ENCODE measurements at places on chromosomes 3 and 15.
A peak's percentile ranks its signal among the peaks of the same experiment; 100 is the strongest.

DNA sequence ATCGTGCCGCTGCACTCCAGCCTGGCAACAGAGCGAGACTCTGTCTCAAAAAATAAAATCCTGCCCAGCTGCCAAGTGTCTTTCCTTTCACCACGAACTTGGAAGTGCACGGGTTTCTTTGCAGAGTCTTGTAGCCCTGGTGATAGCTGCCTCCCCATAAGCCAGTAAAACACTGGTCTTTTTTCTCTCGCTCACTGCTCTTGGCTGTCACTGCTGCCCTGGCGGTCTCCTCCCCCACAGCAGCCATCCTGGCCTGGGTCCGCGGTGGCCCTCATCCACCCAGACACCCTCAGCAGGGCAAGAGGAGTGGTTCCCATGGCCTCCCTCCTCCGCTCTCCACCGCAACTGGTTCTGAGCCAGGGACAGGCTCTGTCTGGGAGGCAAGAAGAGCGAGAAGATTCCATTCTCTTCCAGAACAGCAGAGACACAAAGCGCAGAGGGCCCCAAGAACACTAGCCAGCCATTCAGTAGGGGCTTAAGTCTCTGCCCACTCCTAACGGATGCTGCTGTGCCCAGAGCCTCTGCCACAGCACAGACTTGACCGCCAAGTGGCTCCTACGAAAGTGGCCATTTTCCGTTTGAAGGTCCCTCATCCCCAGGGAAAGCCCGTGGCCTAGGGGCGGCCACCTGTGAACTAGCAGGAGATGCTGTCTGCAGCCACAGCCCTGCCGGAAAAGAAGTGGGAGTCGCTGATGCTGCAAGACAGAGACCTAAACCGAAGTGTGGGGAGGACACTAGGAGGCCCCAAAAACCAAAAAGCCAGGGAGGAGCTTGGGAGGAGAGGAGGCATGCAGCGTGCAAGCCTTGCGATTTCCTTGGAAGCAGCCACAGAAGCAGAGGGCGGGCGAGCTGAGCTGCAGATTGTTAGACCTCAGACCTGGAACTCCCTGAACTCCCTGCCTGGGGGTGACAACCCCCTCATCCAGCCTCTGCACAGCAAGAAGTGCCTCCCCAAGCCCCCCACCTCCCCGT is 44.1 kb downstream of the KLHL25 start:
- no peak for DNase-seq

- DNase-seq = no peak
These were observed 160.7 kb downstream of the FHIT start for GRCh38 chr3:61090389-61091169.

DNA sequence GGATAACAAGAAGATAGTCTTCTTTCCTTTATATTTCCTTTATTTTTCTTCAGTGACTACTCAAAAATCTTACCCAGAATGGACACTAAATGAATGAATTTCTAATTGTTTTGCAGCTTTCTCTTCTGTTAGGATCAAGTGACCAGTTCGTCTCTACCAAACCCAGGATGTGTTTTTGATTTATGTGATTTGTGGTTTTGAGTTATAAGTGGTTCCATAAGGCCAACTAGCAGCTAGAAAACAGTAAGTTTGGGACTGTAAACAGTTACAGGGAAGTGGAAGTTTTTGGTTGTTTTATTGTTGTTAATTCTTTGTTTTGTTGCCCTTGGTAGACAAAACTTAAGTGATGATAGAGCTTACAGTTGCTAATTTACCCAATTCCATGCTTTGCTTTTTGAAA is 456.5 kb downstream of the IL5RA start:
- DNase-seq = no peak

DNA sequence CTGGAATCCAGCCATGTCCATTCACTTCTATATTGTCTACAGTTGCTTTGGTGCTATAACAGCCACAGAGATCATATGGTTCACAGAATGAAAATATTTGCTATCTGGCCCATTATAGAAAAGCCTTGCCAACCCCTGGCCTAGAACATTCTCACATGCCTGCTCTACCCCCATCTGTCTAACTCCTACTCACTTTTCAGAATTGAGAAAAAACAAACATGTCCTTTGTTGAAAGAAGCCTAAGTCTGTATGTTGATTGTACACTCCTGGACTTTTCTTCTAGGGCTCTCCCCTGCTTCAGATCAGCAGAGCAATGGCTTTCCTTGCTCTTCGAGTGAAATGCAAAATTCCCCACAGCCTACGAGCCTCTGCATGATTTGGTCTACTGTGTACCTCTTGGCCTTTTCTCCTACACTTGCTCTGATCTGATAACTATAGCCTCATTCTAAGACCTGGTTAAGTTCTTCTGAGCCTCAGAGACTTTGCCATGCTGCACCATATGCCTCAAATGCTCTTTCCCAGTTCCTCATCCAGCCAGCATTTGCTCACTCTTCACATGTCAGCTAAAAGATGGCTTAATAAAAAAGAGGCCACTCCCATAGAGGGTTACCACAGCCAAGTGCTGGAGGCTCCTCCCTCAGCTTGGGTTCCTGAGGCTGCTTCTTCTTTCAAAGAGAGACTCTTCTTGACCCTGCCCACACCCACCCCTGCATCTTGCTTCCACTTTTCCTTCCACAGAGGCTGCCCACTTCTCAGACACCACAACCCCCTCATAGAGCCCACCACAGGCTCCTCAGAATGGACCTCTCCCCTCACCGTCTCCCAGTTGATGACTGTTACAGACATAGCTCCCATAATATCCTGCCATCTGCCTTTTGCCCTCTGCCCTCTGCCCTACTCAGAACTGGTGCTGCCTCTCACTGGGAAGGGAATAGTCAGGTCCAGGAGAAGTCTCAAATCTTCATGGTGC is 22.9 kb upstream of the DCLK3 start:
- DNase-seq = no peak

DNA sequence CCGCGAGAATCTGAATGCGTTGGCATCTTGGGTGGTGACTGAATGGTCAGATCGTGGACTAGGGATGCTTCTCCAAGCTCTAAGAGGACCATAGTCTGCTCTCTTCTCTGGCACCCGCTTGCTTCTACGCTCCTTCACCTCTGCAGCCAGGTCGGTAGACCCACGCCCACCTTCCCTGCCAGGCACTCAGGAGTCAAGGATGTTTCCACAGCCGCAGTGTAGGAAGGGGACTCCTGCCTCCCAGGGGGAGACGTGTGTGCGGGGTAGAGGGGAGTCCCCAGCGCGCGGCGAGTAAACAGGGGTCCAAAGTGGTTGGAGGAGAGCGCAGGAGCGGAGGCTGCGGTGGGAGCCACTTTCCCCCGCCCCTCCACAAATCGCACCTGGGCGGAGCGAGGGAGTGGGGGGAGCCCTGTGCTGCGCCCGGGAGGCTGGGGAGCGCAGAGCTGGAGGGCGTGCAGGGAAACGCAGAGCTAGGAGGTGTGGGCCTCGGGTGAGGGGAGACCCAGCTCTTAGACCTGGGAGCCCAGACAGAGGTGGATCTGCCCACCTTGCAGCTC is 1.7 kb downstream of the LRRC3B start:
- no peak for DNase-seq

DNA sequence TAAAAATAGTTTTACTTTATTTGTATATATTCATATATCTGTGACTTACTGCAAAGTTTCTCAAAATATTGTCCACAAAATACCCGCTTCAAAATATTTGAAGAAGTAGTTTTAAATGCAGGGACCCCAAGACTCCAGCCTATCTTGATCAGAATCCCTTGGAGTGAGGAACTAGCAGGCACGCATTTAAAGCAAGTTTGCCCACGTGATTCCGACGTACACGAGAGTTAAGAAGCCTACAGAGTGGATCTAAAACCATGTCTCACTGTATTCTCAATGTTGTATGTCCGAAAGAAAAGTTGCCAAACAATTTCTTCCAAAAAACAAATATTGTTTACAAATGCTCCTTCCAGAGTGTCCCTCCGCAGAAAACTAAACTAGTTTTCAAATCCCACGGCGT is 1.7 kb downstream of the GABRB3 start:
- no peak for DNase-seq

DNA sequence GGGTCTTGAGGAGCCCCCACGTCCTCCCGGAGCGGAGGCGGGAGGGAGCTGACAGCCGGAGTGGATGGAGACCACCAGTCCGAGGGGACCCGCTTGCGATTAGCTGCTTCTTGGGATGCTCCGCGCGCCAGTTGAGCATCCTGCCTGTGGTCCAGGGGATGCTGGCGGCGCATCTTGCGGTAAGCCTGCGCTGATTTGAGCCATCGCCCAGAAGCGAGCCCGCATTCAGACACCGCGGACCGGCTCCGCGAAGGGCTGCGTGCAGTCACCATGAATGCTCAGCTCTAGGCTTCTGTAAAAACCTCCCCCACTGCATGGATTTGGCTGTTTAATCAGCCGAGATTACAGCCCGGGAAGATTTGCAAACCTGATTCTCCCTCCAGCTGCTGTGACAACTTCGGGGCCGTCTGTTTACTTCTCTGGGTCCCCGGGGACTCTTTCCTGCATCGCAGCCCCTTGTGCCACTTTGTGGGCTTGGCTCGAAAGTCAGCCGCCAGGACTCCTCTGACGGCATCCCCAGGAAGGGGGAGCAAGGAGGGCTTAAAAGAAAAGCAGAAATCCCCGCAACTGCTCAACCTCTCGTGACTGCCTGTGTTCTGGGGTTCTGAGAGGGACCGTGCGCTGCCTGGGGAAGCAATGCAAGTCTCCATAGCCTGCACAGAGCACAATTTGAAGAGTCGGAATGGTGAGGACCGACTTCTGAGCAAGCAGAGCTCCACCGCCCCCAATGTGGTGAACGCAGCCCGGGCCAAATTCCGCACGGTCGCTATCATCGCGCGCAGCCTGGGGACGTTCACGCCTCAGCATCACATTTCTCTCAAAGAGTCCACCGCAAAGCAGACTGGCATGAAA is 171.1 kb downstream of the KCNAB1 start:
- DNase-seq = peak; percentile 18

DNA sequence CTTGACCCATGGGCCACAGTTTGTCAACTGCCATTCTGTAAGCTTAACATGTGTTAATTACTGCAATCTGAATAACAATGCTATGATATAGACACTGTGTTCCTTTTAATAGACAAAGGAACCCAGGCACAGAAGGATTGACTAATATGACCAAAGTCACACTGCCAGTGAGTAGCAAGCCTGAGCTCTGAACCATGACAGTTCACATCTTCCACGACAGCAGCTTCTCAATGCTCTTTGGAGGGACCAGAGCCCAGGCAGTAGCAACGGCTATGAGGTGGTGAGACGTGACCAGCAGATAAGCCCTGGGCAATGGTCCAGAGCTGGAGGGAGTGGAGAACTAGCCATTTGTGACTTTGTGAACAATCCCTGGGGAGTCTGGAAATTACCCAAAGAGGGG is 19.4 kb downstream of the CA12 start:
- DNase-seq = no peak

DNA sequence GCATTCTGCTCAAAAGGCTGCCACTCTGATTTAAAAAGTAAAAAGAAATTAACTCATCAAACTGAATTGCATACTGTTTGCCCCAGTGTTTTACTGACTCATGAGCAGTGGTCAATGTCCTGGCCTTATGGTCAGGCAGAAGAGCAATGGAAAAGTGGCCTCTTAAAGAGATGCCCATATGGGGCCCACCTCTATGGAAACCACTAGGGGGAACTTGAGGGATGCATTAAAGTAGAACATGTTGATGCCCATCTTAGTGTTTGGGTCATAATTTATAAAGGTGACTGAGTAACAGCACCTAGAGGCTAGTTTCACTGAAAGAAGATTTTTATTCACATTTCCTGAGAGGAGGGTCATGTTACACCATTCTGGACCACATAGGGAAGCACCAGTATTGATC is 66.5 kb upstream of the RNU6-1 start:
- no peak for DNase-seq

DNA sequence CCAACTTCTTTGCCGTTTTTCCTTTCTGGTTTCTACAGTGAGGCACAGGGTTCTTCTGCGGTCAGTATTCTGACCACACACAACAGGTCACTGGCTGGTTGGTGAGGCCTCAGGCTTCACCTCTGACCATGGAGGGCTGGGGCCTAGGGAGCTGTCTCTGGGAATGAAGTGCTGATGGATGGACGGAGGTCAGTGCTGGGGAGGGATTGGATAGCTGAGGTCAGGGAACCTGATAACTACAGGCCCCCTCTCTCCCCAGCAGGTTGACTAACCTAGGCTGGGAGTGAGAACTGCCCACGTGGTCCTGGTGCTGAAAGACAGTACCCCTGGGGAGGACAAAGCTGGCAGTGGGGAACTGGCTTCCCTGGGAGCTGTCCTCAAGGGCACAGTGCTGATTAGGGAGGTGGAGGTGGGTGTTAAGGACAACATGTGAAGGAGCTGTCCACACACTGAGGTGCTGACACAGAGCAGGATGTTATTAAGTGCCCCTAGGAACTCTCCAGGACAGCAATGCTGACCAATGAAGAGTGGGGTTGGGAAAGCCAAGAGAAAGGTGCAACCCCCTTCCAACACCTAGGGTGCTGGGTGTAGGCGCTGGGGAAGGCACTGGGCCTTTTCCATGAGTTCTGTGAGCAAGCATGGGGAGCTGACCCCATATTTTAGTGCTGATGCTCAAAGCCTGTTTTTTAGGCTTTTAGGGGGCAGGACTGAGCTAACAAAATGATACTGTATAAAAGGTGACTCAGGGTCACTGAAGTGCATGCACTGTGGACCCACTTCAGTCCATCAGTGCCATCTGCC is 45.2 kb downstream of the ATP2B2 start:
- DNase-seq = peak; percentile 65

DNA sequence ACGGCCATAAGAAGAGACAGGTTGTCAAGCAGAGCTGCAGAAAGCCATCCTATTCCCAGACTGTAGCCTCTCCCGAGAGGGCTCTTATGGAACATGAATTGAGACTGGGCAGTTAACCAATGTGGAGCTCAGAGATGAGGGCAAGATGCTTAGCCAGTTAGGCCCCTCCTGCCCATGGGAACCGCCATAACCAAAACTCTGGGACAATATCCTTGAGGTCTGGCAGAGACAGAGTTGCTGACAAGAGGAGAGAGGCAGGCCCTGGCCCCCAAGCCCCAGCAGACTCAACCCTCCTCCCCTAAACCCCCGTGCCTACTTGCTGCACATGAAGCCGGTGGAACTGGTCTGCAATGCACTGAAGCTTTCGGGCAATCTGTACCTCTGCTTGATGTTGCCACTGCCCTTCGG is 4.8 kb downstream of the BMF start:
- DNase-seq = no peak

DNA sequence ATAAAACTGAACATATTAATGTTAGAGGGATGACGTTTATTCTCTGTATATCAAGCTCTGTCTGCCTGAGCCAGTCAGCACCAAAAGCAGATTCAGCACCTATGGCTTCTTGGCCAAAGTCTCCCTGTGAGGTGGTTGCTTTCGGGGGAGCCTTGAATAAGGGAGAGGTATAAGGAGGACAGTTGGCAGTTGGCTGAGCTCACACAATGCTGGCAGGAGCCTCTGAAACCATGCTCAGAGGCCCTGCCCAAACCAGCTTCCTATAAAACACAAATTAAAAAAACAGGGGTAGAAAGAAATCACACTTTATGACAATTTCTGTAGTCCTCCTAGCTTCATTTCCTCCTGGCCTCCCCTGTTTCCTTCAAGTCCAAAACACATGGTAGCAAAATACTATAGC is 18.8 kb downstream of the ARHGEF3 start:
- DNase-seq = no peak

DNA sequence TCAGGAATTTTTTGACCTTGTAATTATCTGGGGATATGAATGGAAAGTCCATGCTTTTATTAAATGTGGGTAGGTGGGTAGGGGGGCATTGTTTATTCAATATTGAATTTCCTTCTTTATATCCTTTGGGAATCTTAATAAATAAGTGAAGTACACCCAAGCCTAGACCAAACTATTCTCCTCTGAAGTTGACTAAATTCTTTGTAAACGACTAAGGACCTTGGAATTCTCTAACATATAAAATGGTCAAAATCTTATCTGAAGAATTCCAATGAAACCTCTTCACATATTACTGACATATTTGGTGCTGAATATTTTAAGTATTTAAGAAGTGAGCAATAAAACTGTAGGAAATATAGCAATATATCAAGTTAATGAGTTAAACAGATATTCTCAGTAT is 1432.1 kb upstream of the GBE1 start:
- no peak for DNase-seq

Measured in neural crest cell (in vitro differentiated cells).